Activated T-cell treated with anti-CD3 and anti-CD28 coated beads for 1 hour (primary cell): ENCODE measurements at places on chromosomes 2 and 18.

DNA sequence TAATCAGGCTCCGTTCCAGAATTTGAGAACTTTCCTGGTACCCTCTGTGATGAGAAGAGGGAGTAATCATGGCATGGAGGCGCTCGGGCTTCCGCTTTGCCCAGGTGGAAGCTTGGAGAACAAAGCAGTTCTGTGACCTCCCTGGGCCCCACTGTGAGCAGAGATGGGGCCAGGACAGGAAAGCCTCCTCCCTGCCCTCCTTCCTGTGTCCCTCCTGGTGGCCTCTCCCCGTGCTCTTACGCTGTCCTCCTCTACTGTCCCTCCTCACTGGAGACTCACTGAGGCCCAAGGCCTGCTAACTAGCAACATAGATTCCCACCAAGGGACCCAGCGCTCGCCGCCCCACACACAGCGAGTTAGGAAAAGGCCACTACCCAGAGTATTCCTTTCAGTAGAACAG, 119.8 kb downstream of the MAPK4 start:
- no peak for DNase-seq

DNA sequence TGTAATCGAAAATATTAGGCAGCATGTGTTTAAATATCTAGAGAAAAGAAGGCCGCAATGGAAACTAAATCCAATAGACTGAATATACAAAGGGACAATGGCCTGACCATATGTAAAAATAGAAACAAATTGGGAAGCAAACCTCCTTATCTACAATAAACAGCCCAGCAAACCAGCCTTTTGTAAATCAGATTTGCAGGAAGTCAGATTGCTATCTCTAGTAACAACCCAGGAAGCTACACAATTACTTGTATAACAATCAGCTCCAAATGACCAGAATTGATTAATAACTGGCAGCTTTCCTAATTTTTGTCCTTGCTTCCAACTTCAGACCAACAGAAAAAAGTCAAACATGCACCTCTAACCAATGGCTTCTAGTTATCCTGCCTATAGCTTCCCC, 860.0 kb downstream of the CPS1 start:
- DNase-seq, result no peak

DNA sequence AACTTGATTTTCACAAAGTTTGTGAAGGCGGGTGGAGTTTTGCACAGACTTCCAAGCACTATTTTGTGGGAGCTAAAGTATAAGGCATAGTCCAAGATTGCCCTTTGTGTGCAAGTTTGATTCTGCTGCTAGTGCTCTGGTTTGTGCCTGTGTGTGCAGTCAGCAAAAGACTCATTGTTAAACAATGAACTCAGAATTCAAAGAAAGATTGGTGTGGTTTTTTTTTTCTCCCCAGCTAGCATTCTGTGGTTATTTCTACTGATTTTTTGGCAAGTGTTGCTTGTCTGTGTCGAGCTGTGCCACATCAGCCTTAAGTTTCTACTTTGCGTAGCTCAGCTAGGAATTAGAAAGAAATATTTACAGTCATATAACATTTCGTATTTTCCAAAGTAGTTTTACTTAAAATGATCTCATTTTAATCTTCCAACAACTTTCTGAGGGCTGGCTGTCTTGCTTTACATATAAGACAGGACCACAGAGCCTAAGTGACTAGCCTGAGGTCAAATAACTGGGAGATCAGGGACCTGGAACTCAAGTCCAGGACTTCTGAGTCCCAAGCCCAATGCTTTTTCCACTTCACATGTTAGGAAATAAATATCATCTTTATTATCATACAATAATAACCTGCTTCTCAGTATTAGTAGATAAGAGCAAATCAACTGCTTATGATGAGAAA, 69.8 kb downstream of the BABAM2 start:
- no peak for DNase-seq

DNA sequence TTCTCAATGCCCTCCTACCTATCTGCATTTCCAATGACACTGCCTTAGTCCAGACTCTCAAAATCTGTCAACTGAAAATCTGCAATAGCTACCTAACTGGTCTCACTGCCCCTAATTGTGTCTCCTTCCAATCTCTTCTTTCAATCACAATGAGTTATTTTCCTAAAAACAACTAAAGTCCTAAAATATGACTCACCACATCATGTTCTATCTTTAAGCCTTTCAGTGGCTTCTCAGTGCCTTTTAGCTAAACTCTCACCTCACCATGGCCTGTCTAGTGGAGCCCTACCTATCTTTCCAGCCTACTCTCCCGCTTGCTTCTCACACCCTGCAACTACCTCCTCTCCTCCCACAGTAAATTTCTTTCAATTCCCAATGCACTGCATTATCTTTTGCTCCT, 220.9 kb upstream of the PKDCC start:
- no peak for DNase-seq

DNA sequence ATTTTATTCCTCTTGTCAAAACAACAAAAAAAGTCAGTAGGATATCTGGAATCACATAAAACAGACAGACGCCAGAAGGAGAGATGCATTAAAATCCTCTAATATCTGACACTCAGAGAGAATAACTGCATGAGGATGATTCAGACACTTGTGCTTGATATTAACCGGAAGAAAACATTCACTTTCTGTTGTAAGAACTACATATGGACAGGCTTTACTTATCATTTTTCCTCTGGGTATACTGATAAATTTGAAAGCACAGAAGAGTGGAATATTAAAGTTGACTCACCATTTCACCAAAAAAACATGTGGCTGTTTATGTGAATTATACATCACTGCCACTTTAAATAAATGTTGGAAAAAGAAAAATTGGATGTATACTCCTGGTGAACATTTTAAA, 589.1 kb upstream of the CDH2 start:
- DNase-seq, result no peak

DNA sequence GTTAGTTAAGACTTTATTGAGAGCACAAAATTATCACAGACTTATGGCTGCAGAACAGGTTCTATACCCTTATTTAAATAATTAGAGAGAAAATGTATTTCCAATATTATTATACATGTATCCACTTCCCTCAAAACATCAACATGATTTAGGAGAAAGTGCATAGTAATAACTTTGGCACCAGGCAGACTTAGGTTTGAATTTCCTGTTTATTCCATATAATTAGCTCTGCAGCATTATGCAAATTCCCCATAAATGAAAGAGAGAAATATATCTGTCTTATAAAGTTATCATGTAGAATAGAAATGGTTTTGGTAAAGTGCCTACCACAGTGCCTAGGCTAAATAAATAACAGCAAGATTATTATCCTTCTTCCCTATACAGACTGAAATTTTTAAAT, 15.3 kb downstream of the SCN9A start:
- no peak for DNase-seq

- DNase-seq, result no peak
Observed at GRCh38 chr2:242022550-242023290, 153.2 kb downstream of the RTP5 start.

GRCh38 chr2:112839407-112840067, 3.0 kb upstream of the IL1B start:
- no peak for DNase-seq

DNA sequence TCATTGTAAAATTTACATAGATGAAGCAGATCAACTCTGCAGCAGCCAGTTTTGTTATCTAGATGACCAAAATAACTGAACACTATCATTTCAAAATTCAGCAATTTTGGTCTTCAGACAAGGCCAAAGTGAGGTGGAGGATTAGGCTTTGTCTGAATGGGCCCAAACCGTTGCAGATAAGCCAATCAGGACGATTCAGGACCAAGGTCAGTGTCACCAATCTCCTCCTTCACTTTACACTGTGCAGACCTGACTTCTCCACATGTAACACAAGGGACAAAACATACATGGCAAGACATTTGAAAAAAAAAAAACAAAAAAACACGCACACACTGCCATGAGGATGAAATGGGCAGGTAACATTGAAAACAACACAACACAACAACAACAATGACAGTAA, 211.2 kb downstream of the NAPG start:
- DNase-seq, result no peak

- DNase-seq, result no peak
Observed at GRCh38 chr2:140586379-140586778, 1544.4 kb downstream of the LRP1B start.

DNA sequence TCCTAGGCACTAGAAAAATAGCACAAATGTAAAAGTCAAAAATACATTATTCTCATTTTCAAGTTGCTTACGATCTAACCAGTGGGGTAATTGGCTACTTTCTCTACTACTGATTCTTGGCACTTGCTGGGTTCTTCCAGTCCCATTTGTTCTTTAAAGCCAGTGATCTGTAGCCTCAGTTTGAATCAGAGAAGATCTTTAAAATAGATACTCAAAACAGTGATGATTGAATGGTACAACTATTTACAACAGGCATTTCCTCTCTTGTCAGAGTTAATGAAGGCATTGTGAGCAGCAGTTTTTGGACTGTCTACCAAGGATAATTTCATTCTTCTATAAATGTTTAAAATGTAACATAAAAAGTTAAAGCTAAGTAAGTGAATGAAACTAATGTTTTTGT, 128.3 kb upstream of the FSIP2 start:
- DNase-seq, result no peak
